Colonic mucosa (tissue), 4 donors: ENCODE measurements at places on chromosomes 11 and 22. TPM values are rescaled to one million over a fixed set of nuclear protein-coding genes. Genes with fewer than 3 reads are reported as not detected.

GRCh38 chr11:58433638-58434203, 5.8 kb upstream of the OR5B2 start:
- DNase-seq: no peak

- peak; percentile 7 for DNase-seq
Observed at GRCh38 chr11:2672553-2673249, 27.1 kb downstream of the KCNQ1OT1 start.

DNA sequence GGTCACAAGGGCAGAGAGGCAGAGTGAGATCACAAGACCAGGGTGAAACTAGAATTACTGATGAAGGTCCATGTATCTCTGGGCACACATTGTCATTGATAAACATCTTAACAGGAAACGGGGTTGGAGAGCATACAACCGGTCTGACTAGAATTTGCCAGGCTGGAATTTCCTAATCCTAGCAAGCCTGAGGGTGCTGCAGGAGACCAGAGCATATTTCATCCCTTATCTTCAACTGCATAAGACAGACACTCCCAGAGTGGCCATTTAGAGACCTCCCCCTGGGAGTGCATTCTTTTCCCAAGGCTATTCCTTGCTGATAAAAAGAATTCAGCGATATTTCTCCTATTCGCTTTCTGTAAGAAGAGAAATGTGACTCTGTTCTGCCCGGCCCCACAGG, 84.6 kb upstream of the IZUMO1R start:
- DNase-seq: no peak

DNA sequence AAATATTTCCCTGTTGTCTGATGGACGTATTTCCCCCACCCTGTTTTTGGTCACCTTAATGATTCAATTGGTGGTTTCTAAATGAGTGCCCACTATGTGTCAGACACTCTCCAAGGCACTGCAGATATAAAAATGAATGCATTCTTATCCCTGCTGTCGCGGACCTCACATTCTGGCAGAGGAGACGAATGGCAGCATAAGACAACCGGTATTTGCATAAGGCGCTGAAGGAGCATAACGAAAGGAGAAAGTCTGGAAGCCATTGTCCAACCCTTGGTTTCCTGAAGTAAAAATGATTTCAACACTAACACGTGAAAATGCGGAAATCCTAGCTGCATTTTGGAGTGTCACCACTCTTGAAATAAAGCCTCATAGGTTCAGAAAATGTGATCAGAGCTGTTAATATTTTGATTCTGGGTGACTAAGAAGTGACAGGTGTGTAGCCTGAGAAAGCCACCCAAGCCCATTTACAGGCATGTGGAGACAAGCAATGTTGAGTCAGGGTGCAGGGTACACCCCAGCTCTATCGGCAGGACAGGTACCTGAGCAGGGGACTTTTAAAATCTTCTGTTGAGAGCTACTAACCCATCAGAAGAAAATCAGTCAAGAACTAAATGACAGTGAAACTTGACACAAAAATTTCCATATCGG, 10.1 kb upstream of the GAB2 start:
- DNase-seq: no peak

DNA sequence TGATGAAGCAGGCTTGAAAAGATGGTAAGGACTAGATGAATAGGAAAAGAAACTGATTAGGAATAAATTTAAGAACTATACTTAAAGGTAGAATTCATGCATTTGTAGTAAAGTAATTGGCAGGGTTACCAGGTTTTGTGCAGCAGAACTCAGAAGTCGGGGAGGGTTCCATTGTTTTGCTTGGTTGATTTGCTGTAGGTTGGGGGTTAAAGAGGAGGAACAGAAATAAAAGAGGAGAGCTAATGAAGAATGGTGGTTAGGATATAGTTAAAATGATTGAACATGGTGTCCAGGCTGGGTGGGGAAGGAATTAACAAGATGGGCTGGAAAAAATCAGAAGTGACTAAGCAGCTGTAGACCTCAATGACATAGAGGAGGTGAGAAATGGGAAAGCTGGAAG, 5.5 kb upstream of the SPON1 start:
- DNase-seq: no peak

- no peak for DNase-seq
Observed at GRCh38 chr11:27212248-27212780, 150.7 kb downstream of the CCDC34 start.

DNA sequence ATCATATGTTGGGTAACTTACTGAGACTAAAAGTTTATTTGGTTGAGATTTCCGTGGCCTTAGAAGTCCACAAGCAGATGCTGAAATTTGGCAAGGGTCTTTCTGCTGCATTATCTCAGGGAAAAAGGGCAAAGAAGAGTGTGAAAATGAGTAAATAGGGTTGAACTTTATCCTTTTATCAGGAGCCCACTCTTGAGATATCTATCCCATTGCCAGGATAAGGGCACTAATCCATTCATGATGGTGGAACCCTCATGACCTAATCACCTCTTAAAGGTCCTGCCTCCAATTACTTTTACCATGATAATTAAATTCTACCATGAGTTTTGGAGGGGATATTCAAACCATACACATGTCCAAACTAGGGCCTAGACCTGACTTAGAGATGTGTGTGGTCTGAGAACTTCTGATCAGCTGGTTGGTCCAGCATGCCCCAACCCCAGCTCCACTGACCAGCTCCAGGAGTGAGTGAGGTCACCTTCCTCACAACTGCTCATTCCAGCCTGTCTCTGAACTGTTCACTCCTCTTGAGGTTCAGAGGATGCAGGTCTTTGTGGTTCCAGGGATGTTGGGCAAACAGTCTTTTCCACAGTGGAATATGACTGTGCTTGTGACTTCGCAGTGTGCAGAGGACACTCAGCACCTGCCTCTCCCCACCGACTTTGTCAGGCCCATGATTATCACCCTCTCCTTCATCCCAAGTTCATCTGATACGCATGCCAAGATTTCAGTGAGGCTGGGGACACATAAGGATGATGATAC, 130.1 kb upstream of the TOP3B start:
- no peak for DNase-seq

Gene RBMXL2
- not detected for total RNA-seq

Gene HEPN1
- total RNA-seq: not detected

Gene GALNT18
- total RNA-seq: 3.6 TPM

Gene PANX2
- not detected for total RNA-seq

Gene SLC22A25
- total RNA-seq: not detected

Gene MOB2
- 49.2 TPM for total RNA-seq

Gene SCGB1D2
- total RNA-seq: not detected

Gene PKNOX2
- 0.52 TPM for total RNA-seq

Gene KLHDC7B
- 0.07 TPM for total RNA-seq

Gene ALDH3B2
- total RNA-seq: 0.89 TPM

Gene MIOX
- not detected for total RNA-seq

Gene E2F8
- 5.5 TPM for total RNA-seq
